Renal cortical epithelial cell (primary cell): ENCODE measurements at places on chromosomes 7 and 10.
A peak's percentile ranks its signal among the peaks of the same experiment; 100 is the strongest.

DNA sequence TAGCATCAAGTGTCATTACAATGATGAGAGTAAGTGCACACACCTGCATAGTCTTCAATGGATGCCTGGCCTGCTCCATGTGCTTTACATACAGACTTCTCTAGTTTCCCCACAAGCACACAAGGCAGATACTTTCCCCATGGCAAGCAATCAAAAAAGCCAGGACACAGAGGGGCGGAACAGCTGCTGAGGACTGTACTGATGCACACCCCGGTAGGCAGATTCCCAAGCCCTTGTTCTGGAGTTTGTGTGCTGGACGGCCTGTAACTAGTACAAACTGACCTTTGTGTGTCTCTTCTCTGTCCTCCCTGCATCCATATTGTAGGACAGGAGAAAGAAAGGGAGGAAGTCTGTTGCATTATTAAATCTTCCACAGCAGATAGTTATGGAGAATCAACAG lies 25.8 kb downstream of the UBE2D4 start:
- DNase-seq = no peak

GRCh38 chr10:62990126-62990525 lies 143.0 kb upstream of the NRBF2 start:
- DNase-seq = peak; percentile 13

GRCh38 chr7:129644634-129645230 lies 33.2 kb downstream of the NRF1 start:
- peak; percentile 57 for DNase-seq

GRCh38 chr7:133355325-133355708 lies 102.4 kb downstream of the EXOC4 start:
- no peak for DNase-seq

- DNase-seq = no peak
Observed at GRCh38 chr7:138001529-138002095, at the start of gene CREB3L2. TSS of gene CREB3L2 (minus strand) at chr7:138002086. CDS start at chr7:138001705, 381 bp downstream.

GRCh38 chr7:46774515-46774914 lies 807.4 kb downstream of the TNS3 start:
- DNase-seq = peak; percentile 50

- no peak for DNase-seq
Observed at GRCh38 chr7:22204312-22204711, 152.6 kb downstream of the RAPGEF5 start.

GRCh38 chr10:35442592-35442991 lies 106.3 kb downstream of the CCNY start:
- DNase-seq = no peak

DNA sequence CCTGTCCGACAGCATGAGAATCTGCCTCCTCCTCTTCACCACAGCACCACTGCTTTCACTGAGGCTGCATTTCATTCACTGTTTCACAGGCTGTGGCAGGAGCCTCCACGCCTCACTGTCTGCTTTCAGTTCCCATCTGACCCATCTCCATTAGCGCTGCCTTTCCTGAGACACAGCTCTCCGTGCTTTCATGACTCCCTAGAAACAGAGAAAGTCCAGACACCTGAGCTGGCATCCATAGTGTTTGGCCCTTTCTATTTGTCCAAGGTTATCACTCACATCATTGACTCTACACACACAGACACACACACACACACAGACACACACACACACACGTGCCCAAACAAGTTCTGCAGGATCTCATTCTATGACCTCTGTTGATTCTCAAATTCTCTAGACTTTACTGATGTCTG lies 5.2 kb downstream of the LGI1 start:
- DNase-seq = no peak

- DNase-seq = peak; percentile 61
Observed at GRCh38 chr10:103542764-103543616, 49.5 kb downstream of the NEURL1 start.

DNA sequence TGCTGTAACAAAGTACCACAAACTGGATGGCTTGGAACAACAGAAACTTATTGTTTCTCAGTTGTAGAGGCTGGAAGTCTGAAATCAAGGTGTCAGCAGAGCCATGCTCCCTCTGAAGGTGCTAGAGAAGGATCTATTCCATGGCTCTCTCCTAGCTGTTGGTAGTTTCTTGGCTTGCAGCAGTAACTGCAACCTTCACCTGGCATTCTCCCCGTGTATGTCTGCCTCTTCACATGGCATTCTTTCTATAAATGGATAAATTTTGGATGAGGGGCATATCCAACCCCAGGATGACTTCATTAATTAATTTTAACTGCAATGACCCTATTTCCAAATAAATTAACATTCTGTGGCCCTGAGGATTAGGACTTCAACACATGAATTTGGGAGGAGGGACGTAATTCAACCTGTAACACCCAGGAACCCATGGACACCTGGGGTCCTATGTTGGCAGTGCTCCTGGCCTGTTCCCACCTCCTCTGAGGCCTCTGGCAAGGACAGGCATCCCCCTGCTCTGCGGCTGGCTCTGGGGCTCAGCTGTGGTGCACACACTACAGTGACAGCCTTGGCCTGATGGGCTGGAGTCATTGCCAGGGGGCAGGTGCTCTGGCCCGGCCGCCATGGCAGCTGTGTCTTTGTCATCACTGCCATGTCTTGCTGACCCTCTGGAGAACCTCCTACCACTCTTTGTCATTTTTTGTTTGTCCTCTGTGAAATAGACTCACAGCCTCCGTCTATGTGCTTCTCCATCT lies 30.8 kb downstream of the LSMEM1 start:
- no peak for DNase-seq

GRCh38 chr7:70588191-70588921 lies 543.6 kb upstream of the GALNT17 start:
- DNase-seq = no peak

- DNase-seq = no peak
Observed at GRCh38 chr10:119762805-119763798, 37.3 kb downstream of the INPP5F start.

GRCh38 chr10:110175406-110175805 lies 32.0 kb upstream of the MXI1 start:
- no peak for DNase-seq

GRCh38 chr7:102044641-102044983 lies 227.2 kb downstream of the CUX1 start:
- no peak for DNase-seq

GRCh38 chr7:30403477-30403876 lies 75.1 kb downstream of the NOD1 start:
- DNase-seq = peak; percentile 17

DNA sequence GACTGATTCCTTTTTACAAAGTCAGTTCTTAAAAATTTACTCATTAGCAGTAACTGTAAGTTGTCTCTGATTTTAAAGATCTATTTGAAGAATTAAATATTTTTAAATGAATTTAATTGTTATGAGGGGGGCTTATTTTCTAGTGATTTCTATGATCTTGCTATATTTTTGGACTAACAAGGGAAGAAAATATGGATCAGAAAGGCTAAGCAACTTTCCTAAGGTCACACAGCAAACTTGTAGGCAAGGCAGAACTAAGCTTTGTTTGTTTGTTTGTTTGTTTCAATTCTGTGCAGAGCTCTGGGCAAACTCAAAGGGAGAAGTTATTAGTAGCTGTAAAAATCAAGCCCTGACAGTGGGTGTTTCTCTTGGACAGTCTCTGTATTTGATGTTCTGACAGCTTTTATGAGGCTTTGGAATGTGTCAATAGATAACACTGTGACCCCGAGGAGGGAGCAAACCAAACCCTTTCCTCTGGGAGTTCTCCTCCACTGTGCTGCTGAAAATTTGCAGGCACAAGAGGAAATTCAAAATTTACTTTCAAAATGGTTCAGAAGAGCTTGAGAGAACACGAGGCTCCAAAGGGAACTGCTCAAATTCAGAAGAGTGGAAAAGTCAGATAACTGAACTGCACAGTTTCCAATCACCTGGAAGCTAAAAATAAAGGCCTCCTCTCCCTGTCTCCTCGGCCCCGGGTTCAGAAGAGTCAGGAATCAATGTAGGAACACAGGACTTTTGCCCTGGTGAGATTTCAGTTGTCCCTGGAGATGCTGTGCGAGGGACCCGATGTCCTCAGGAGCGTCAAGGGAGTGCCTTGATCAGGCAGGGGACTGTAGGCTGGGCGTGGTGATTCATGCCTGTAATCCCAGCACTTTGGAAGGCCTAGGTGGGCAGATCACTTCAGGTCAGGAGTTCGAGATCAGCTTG lies 325.7 kb downstream of the GATA3 start:
- DNase-seq = no peak

- DNase-seq = no peak
Observed at GRCh38 chr7:25105911-25106310, 19.1 kb downstream of the CYCS start.

DNA sequence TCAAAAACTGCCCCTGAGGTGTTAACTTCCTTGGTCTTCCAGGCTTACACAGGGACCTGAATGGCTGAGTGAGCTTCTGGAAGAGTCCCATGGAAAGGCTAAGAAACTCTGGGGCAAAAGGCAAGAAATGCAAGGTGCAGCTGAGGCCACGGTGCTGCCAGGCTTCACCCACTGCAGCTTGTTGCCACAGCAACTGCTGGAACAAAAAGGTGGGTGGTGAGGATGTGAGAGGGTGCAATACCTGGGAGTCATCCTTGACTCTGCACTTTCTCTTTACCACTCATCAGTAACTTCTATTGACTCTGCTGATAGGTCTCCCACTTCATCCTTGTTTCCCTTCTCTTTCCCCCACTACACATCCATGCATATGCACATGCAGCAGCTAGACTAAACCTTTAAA lies 258.6 kb downstream of the BMPER start:
- DNase-seq = no peak

DNA sequence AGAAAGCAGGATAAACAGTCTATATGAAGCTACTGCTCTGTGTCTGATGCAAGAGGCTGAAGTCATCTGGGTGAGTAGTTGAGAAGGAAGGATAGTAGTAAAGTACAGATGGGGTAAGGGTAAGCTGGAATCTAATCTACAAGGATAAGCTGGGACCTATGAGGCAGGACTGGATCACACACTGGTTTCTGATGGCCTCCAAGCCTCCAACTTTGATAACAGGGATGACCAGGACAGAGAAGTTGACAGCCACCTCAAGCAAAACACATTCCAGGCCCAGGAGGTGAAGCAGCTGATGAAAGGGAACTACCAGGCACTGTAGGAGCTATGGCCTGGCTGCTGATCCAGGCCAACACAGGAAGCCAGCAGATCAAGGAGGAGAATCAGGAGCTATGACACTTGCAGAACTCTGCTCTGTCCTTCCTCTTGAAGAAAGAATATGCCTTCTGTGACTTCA lies 278.1 kb upstream of the TMEM229A start:
- DNase-seq = no peak

DNA sequence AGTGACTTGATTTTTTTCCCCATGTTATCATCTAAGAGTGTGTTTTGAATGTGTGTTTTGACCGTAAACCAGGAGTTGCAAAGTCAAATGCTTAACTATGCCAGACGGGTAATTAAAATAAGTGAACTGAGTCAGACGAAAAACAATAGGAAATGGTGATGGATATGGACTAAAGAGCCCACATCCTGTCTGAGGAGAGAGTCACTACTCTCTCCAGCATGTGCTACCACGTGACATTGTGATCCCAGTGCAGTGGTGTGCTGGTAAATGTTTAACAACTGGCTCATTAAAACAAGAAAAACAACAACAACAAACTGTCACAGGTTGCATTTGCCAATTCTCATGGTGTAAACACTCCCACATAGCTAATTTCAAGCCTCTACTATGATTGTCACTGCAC lies 164.3 kb downstream of the SUGCT start:
- DNase-seq = peak; percentile 100

GRCh38 chr10:126083009-126083408 lies 186.6 kb downstream of the FANK1 start:
- DNase-seq = no peak

GRCh38 chr7:151792636-151793035 lies 84.3 kb downstream of the PRKAG2 start:
- no peak for DNase-seq

DNA sequence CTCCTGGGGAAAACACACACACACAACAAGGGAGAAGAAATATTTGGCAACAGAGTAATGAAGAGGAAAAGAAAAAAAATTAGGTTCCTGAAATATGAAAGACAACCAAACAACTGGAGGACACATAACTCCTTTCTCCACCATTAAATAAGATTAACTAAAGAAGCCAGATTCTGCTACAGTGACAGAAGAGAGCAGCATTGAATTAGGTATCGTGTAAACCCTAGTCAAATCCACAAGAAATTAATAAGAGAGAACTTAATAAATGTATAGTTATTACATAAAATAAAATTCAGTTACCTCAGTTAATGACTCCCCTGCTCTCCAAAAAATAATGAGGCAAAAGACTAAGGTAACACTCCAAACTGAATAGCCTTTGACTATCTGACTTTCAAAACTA lies 306.7 kb downstream of the CRPPA start:
- peak; percentile 44 for DNase-seq

- DNase-seq = no peak
Observed at GRCh38 chr7:66460921-66461361, 167.7 kb upstream of the KCTD7 start.

- peak; percentile 83 for DNase-seq
Observed at GRCh38 chr7:56040730-56041129, 10.5 kb downstream of the PSPH start.

GRCh38 chr10:29651767-29652166 lies 17.0 kb upstream of the SVIL start:
- no peak for DNase-seq

DNA sequence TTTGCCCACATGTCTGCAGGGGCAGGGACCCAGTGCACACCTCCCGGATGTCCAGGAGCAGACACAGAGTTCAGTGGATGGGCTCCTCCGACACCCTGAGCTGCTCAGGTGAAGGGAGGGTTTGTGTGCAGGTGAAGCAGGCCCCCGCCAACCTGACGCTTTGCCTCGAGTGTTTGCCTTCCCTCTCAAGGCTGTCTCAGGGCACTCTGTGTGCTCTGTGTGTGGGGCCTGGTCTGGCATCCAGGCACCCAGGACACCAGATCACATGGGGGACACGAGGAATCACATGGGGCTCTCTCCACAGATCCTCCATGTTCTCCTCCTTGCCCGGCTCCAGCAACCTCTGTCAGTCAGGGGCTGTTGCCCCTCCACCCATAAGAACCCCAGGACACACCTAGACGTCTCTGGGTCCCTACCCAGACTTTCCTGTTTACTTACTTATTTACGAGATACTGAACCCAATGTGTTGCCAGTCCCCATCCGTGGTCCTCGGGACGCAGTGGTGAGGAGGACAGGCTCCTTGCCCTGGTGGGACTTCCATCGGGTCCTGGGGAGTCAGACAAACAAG lies 99.5 kb downstream of the HTR5A start:
- no peak for DNase-seq

- no peak for DNase-seq
Observed at GRCh38 chr7:106277976-106278375, 6.8 kb downstream of the NAMPT start.

DNA sequence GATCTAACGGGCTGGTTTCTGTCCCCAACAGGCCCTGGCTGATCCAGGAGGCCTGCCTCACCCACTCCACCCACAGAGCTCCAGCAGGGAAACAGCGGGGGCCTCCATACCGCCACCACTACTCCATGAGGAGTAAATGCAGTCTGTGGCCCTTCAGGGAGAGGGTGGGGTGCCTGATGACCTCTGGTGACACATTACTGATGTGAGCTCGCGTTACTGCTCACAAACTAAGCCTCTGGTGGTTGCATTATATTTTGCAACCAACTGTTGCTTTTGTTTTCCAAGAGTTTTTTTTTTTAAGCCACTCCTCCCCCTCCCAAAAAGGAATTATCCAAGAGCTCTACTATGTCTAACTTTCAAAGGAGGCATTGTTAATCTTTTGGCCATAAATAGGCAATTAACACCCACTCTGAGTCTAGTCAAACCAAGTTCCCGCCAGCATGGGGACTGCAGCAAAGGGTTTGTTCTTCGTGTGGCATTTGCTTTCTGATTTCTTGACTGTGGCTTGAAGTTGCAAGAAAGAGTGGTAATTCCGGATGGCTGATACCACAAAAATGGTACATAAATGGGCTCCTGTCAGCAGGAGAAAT lies 72.6 kb downstream of the FAM53B start:
- peak; percentile 51 for DNase-seq
